Stimulated activated CD4-positive, alpha-beta T cell treated with anti-CD3 and anti-CD28 coated beads, TNF-alpha, amount 100 ng/mL, for 4 hours (primary cell): ENCODE measurements at places on chromosomes 7 and 10.

GRCh38 chr10:688312-689120 is 952 bp downstream of the DIP2C start:
- no peak for DNase-seq

GRCh38 chr7:106127984-106128780 is 16.1 kb upstream of the SYPL1 start:
- no peak for DNase-seq

DNA sequence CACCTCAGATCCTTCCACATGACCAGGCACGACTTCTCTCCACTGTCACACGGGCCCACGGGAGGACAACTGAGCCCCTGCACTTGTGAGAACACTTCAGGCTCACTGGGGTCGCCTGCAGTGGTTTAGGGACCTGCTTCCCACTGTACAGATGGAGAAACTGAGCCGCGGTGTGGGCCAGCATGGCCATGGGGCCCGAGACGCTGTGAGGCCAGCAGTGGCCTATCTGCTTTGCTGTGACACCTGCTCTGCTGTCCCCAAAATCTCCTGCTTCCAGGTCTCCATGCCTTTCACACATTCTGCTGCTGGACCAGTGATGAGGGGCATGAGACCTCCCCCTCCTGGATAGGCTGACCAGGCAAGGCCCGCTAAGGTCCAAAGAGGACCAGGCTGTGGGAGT is 75.8 kb upstream of the PAX2 start:
- no peak for DNase-seq

DNA sequence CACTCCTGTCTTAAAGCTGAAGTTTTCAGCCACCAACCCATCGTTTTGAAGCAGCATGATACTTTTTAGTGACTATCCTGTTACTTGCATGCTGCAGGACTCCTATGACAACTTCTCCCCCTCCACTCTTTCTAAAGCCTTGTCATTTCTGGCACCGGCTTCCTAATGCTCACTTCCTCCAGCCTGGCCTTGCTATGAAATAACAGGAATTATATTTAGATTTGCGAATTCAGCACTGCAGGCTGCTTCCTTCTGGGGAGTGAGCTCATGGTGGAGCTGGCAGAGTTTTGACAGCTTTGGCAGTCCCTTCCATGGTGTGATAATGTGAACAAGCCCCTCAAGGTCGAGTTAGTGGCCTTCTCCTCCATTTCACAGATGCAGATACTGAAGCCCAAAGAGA is 13.4 kb downstream of the BLNK start:
- no peak for DNase-seq

DNA sequence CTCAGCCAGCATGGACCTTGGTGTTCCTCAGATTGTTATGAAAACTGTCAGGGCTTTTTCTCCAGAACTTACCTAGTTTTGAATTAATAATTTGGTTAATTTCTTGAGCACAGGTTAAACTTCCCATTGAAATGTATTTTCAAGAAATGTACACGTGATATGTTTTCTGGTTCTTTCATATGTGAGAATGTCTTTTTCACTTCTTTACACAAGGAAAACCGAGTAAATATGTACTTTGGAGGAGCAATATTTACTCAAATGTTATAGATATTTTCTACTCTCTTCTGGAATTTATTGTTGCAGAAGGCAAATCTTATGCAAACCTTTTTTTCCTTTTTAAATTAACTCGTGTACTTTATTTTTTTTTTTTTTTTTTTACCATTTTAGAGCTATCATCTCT is 134.3 kb downstream of the AHR start:
- DNase-seq = no peak

GRCh38 chr10:13634207-13634606 is 47.4 kb downstream of the PRPF18 start:
- no peak for DNase-seq

DNA sequence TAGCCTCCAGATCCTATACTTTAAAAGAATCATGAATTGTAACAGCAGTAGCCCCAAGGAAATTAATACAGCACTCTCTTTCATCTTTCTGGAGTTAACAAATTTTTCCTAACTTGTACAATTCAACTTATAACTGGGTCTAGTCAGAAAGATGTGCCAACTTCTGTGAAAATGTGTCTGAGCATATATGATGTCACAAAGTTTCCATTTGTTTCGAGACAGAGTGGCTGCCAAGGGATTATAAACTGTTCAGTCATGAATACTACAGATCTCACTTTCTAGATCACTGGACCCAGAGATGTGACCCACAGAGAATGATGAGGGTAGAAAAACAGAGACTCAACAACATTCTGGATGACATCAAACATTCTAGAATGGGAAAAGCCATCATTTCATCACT is 249.2 kb upstream of the PHF14 start:
- DNase-seq = no peak

DNA sequence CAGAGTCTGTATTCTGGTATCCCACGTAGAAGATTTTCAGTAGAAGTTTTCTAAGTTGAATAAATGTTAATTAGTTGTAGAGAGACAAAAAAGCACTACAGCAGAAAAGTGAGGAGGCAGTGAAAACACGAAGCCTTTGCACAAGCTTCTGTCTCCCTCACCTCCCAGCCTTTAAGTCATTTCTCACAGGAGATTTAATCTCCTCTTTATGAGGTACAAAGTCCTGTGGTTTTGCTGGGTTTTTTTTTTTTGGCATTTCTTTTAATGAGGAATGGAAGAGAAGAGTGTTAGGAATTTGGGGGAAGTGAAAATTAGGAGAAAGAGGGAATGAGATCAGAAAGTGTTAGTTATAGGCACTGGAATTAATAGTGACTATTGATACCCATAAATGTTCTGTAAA is 21.5 kb downstream of the SPAG6 start:
- no peak for DNase-seq

DNA sequence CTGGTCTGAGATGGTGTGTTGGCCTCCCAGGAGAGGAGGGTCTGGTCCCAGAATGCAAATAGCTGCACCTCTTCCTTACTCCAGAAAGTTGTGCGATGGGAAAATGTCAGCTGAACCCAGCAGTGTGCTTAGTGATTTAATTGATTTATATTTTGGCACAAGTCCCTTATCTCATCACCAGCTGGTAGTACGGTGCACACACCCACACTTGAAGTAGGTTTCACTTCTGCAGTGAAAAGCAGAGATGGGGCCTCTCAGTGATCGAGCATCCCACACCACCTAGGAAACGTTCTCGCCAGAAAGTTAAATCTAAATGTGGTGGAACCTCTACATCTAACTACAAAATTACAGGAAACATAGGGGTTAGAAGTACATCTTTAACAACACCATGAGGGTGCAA is 80.4 kb downstream of the UBE3C start:
- no peak for DNase-seq

GRCh38 chr7:17422966-17423365 is 124.5 kb downstream of the AHR start:
- DNase-seq = no peak

- DNase-seq = peak; percentile 20
Measured at GRCh38 chr10:84138478-84139125, 707 bp upstream of the GHITM start.

DNA sequence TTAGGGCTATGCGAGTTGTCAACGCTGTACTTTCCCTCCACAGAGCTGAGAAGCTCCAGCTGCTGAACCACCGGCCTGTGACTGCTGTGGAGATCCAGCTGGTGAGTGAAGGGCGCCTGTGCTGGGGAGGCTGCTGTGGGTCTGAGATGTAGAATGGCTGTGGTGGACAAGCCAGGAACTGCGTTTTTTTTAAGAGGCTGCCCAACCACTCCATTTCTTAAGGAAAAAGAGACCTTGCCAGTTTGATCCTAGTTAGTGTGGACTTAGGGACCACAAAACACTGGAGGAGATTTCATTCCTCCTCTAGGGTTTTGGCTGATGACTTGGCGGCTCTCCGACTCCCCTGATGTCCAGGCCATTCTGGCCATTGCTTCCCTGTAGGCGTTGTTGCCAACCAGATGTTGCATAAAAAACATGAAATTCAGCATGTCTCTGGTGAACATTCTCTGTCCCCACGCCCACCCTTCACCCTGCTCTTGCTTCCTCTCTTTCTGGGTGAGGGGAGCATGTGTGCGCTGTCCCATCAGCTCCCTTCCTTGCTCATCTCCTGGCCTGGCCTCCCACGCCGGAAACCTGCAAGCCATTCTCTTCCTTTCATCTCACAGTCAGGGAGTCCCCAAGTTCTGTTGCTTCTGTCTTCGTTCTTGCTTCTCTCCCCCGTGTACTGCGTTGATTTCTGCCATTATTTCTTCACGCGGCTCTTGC is 30.9 kb downstream of the CRCP start:
- no peak for DNase-seq

DNA sequence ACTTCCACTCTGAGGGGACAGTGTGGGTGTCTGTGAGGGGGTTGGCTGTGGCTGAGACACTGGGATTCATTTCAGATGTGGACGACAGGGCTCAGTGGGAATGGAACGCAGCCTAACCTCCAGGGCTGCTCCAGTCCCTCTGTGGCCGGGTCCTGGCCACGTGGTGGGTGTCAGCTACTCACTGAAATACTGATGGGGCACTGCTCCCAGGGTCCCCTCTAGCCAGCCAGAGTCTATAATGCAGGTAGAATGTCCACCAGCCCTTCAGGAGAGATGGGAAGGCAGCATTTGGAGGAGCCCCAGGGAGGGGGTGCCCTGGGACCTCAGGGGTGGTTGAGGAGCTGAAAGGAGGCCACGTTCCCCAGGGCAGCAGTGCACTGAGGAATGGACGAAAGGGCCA is 87.2 kb upstream of the LANCL2 start:
- DNase-seq = no peak

DNA sequence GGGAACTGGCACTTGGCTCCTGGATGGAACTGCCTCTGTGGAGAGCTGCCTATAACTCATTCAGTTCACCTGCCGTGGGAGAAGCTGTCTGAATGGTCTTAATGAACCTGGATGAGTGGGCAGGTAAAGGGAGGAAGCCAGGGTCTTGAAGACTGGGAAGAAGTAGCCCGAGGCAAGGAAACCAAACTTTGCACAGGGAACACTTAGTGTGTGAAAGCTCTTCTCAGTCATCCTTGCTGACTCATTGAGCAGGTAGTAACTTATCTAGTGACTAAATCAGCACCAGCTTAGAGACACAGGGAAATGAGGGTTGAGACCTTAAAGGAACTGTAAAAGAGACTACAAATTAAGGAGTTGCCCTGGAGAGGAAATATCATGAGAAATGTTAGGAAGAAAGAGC is 9.9 kb downstream of the LRRC4 start:
- no peak for DNase-seq

DNA sequence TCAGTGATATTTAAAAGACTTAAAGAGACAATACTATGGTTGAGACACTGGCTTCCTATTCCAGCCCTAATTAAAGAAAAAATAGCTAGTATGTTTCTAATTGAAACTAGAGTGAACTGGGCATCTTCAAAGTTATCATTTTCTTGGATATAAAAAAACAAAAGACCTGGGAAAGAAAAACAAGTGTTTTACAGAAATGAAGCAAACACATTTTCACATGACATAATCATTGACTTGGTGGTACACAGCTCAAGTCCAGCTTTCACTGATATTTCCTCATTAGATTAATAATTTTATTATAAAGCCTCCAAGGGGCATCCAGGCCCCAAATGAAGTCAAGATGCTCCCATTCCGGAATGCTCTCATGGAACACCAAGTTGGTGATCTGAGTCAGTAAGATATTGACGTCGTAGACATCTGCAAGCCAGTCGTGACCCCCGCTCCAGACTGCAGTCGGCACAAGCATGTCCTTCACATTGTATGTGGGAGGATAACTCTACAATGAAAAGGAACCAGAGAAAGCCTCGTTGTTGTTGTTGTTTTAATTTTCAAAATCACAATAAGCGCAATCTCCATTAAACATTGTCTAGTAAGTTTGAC is 7.5 kb upstream of the CH25H start:
- DNase-seq = no peak

DNA sequence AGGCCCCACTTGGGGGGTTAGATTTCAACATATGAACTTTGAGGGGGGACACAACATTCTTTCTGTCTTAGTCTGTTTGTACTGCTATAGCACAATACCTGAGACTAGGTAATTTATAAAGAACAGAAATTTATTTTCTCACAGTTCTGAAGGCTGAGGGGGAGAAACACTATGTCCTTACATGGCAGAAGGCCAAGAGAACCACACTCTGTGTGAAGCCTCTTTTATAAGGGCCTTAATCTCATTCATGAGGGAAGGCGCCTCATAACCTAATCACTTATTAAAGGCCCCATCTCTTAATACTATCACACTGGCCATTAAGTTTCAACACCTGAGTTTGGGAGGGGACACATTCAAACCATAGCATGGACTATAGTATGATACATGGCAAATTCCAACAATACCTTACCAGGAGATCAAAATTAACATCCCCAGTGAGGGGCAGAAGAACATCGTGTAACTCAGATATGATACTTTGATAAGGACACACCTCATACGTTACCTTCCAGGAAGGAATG is 9.3 kb upstream of the PDLIM1 start:
- no peak for DNase-seq

DNA sequence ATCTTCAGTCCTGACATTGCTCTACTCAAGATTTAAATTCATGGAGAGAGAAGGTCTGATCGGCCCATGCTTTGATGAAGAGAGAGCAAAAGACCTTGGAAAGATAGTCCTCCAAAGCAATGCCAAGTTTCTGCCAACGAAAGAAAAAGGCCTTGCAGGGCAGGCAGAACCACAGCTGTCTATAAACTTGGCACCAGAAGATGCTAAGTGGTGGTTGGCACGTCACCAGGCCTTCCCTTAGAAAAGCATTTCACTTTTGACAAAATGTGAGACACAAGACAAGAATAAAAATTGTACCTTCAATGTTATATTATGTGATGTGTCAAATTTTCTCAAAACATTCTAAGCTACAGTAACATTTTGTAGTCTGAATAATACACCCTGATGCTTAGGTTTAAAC is 42.0 kb upstream of the FGFR2 start:
- no peak for DNase-seq

DNA sequence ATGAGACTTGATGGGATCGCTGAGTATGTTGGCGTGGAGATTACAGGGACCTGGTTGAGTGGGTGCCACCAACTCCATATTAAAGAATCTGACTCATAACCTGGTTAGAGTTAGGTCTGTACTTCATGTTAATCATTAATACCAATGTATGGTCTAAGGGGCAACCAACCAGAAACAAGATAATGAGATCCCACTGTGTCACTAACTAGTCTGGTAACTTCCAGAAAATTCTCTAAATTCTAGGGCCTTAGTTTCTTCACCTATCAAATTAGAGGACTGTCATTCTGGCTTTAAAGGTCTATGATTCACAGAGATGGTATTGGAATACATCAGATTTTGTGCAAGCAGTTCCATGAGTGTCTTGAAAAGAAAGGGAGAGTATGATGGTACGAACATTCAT is 102.2 kb downstream of the SNX10 start:
- DNase-seq = no peak
